CD4-positive, alpha-beta memory T cell (primary cell): ENCODE measurements at places on chromosomes 6 and 20. TPM values are rescaled to one million over a fixed set of nuclear protein-coding genes. Genes with fewer than 3 reads are reported as not detected.

SMIM26 gene
- 233 TPM for polyA plus RNA-seq

TMC2 gene
- not detected for polyA plus RNA-seq

CCN6 gene
- polyA plus RNA-seq: 0.09 TPM

FGD2 gene
- polyA plus RNA-seq: not detected

MYMX gene
- polyA plus RNA-seq: not detected

SPAG4 gene
- 0.79 TPM for polyA plus RNA-seq

SUMO4 gene
- 2.2 TPM for polyA plus RNA-seq

FUT9 gene
- polyA plus RNA-seq: not detected

XKR7 gene
- polyA plus RNA-seq: not detected

NOX3 gene
- polyA plus RNA-seq: not detected

PNPLA1 gene
- not detected for polyA plus RNA-seq

SNRPB2 gene
- polyA plus RNA-seq: 90.2 TPM

PREX1 gene
- polyA plus RNA-seq: 10.6 TPM

SFT2D1 gene
- polyA plus RNA-seq: 37.3 TPM

KIAA0408 gene
- 1.8 TPM for polyA plus RNA-seq

CDSN gene
- polyA plus RNA-seq: not detected

MYLK2 gene
- not detected for polyA plus RNA-seq

LY6G6D gene
- not detected for polyA plus RNA-seq

MOCS1 gene
- 0.80 TPM for polyA plus RNA-seq

BRD2 gene
- polyA plus RNA-seq: 87.8 TPM

PSORS1C2 gene
- polyA plus RNA-seq: not detected

RBPJL gene
- polyA plus RNA-seq: not detected

SLC22A7 gene
- polyA plus RNA-seq: not detected

WFDC5 gene
- polyA plus RNA-seq: not detected

FITM2 gene
- polyA plus RNA-seq: 0.21 TPM

PTCRA gene
- polyA plus RNA-seq: not detected

ZBTB2 gene
- 25.5 TPM for polyA plus RNA-seq

SPINT3 gene
- not detected for polyA plus RNA-seq

ZFP57 gene
- polyA plus RNA-seq: 3.0 TPM

IRF4 gene
- polyA plus RNA-seq: 2.7 TPM

SOX12 gene
- 0.08 TPM for polyA plus RNA-seq

DUSP22 gene
- polyA plus RNA-seq: 32.8 TPM

BFSP1 gene
- 0.21 TPM for polyA plus RNA-seq

RAET1E gene
- not detected for polyA plus RNA-seq

BPI gene
- not detected for polyA plus RNA-seq

CNR1 gene
- not detected for polyA plus RNA-seq

RUNX2 gene
- polyA plus RNA-seq: 4.5 TPM

PGK2 gene
- polyA plus RNA-seq: not detected

CD83 gene
- polyA plus RNA-seq: 10.6 TPM

TRIM15 gene
- not detected for polyA plus RNA-seq

DNAH8 gene
- not detected for polyA plus RNA-seq

GPR6 gene
- not detected for polyA plus RNA-seq

L3MBTL3 gene
- polyA plus RNA-seq: 2.6 TPM

PDE10A gene
- not detected for polyA plus RNA-seq

UBE2C gene
- polyA plus RNA-seq: 0.36 TPM

PRPH2 gene
- not detected for polyA plus RNA-seq

MBOAT1 gene
- polyA plus RNA-seq: 3.8 TPM

ABHD16B gene
- polyA plus RNA-seq: not detected
